Renal cortex interstitium (tissue), 15 donors: ENCODE measurements at places on chromosomes 5 and 9.

DNA sequence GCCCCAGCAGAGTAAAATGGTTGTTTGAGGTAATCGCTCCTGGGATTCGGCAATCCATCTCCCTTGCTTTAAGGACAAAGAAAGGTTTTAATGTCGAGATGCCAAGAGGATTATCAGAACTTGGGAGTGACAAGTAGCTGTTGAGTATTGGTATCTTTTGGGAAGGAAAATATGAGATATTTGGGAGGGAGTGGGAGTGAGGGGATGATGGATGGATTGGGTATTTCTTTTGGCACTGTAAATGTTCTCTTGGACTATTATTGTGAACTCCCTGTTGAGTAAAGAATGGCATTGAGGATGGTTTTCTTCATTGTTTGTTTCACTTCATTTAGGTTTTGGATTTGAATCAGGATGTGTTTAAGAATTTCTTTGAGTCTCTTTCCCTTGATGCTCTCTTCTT, 86.1 kb downstream of the PIP5K1B start:
- DNase-seq: no peak

DNA sequence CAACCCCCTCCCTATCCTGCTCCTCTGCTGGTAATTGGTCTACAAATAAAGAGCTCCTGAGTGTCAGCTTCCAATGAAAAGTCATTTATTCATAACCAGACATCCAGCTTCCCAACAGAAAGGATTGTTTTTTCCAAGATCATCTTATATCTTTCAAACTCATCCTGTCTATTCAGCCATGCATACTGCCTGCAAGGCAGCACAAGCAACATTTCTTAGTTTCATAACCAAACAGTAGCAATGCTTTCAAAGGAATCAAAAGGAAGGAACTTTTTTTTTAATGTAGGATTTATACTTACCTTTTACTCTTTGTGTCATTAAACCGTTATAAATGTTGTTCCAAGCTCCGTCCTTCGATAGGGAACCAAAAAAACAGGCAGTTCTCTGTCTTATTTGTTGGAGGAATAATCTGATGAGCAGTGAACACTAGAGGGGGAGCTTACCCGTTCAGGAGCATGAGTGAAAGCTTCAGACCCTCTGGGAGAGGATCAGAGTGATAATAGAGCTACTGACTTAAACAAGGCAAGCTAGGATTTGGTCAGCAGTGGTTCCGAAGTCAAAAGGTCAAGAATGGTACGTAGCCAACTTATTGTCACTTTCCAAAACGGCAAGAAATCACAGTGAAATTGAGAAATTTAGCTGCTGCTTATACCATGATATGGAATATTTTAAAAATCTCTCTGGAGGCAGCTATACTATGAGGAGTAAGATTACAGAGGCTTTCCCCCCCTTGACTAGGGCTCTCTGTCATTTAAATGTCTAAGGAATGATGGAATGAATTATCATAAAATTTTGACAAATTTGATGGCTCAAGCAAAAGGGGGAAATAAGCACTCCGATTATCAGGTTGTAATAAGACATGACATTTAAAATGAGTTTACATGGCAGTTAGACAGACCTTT, 892.9 kb downstream of the NR2F1-AS1 start:
- peak; percentile 35 for DNase-seq

DNA sequence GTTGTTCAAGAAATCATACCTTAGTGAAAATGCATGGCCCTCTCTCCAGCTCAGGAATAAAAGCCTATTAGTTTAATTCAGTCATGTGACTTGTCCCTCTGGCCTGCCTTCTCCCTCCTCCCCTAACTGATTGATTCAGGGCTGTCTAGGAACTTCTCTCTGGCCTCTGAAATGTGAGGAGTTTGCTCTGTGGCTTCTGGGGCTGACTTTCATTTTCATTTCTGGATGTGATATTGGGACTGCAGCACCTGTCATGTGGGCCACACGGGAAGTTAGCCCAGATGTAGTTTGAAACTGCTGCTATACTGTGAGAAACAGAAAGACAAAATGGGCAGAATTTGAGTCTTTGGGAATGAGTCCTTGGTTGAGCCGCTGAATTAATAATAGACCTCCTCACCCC, 44.8 kb downstream of the PARP8 start:
- no peak for DNase-seq

- no peak for DNase-seq
These were observed 53.2 kb upstream of the HMHB1 start for GRCh38 chr5:143758750-143759149.

- DNase-seq: peak; percentile 20
These were observed 77.9 kb upstream of the FBXL17 start for GRCh38 chr5:108459769-108460168.

GRCh38 chr9:5839572-5839902, 6.6 kb upstream of the ERMP1 start:
- DNase-seq: no peak

DNA sequence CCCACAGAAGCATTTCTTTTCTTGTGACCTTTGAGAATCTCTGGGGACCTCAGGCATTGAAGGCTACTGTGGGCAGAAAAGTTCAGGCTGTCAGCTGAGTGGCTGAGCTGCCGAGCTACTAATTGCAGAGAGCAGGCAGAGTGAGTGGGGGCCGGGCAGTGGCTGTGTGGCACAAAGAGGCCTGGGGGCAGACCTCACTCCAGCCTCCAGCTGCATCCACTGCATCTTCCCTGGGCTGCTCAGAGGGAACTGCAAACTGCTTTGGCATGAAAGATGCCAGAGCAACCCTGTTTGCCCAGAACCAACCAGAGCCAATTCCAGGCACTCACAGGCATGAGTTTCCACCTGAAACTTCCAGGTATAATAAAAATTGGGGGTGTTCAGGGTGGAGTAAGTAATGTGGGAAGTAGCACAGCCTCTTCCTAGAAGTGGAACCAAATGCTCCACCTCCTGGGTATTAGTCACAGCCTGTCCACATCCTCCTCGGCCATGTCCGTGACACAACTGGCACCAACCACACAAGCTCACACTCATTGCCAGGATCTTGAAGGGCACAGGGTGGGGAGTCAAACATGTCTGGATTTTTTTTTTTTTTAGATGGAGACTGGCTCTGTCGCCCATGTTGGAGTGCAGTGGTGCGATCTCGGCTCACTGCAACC, 548.9 kb downstream of the BNC2 start:
- no peak for DNase-seq

GRCh38 chr5:57577432-57578175, 95.0 kb upstream of the ACTBL2 start:
- no peak for DNase-seq

- DNase-seq: no peak
These were observed 141.5 kb upstream of the FER start for GRCh38 chr5:108606185-108606584.

DNA sequence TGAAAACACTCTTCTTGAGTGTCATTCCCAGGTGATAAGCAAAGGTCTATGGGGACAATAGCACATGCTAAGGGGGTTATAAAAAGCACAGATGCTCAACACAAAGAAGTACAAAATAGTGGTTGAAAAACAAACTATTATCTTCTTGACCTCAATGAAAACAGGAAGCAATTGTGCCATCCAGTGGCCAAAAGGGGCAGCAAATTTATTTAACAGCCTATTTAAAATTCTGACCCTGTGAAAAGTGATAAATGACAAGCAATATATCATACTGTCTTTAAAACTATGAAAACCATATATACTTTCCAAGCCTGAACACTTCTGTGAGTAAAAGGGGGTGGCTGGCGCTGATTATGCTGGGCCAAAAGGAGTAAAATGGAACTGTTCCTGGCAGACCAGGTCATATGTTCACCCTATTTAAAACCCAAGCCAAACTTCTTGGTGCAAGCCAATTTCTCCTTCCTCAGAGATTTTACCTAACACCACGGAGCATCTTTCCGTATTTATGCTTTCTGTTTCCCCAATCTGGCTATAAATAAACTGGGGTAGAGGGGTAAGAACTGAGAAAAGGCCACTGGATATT, 29.7 kb downstream of the TEX10 start:
- peak; percentile 3 for DNase-seq

DNA sequence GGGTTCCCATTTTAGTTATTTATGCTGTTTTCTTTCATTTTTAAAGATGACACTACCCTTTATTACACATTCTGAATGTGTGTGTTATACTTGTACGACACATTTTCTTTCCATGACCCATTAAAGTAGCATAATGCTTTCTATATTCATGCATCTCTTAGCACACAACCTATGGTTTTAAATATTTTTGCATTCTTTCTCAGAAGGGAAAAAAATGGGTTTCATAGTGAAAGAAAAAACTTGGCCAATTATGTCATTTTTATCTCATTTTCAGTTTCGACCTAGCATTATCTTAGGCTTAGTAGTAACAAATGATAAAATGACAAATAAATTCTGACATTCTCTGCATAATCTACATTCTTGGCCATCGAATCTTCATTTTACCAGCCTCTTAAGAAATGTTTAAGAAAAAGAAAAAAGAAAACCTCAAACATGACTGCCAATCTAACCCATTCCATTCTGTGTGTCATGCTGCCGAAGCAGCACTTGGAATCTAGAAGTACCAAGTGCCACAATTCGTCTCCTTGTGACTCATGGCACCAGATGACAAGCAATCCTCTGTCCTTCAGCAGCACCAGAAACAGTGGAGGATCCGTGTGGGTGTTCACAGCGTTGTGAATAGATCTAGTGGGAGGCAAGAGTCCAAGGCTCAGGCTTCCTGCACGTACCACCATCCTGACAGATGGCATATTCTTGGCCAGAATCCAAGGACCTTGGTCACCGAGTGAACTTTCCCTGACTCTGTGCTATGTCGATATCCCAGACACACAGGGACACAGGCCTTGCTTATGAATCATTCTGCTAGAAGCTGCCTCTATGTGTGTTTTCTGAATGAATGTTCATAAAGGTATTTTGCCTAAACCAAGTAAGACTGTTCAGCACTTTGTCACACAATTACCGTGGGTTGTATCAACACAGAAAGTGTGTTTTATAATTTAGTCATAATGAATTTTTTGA, 502.7 kb downstream of the NR2F1-AS1 start:
- no peak for DNase-seq

DNA sequence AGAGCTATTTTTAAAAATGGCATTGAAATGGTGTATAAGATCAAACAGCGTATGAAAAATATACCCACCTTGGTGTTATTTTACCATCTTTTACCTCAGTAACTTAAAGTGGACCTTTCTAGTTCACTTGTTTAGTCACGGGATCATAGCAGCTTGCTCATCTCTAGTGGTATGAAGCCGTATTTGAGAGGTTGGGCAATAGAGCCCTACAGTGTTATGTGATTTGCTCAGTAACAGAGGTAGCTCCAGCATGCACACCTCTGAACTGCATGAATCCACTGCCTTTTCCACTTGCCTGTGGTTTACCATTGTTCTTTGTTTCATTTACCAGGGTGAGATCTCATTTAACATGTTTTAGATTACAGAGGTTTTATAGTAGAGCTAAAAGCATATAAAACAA, 134.4 kb downstream of the ATG10 start:
- DNase-seq: no peak

GRCh38 chr5:73764586-73764985, 138.6 kb downstream of the ARHGEF28 start:
- DNase-seq: no peak

DNA sequence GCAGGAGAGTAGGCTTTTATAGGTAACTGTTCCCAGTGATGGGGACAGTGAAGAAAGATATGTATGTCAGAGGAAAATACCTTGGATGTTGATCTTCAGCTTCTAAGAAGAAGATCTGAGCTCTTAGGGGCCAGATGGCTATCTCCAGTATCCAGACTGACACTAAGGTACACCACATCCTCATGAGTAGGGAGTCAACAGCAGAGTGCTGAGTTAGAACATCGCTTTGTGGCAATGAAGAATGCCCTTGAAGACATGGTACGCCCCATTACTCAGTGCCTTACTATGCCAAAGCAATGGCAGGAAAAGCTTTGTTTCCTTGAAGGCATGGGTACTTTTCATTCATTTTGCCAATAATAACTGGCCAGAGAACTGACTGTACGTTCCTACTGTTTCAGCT, 263.7 kb downstream of the CEMIP2 start:
- DNase-seq: no peak

DNA sequence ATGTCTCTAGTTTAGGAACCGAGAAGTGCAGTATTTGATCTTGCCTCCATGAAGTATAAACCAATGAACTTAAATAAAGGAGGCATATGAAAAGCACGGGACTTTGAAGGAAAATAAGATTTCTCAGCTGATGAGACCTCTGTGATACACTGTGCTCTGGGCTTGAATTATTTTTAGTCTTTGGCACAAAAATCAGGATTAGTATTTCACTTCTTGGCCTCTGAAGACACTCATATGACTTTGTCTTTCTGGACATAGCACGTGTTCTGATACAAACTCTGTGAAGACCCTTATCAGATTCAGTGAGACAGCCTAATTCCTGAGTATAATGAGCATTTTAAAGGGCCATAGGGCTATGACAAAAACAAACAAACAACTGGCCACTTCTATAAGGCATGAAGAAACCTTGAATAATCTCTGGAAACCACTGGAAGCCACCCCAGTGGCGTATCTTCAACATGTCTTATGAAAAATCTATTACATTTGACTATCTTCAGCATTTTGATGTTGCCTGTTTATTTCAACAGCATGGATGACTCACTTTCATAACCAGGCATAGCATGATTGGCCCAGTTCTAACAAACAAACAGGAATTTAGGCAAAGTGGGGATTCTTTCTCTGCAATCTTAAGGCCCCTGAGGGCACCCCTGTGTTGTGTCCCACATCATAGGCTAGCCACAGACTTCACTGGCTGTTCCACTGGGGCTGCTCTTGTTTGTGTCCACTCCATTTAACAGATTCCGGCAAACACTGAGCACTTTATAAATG, 90.3 kb upstream of the ZNF462 start:
- no peak for DNase-seq

- no peak for DNase-seq
These were observed 682.2 kb upstream of the CTNND2 start for GRCh38 chr5:12586406-12586805.

DNA sequence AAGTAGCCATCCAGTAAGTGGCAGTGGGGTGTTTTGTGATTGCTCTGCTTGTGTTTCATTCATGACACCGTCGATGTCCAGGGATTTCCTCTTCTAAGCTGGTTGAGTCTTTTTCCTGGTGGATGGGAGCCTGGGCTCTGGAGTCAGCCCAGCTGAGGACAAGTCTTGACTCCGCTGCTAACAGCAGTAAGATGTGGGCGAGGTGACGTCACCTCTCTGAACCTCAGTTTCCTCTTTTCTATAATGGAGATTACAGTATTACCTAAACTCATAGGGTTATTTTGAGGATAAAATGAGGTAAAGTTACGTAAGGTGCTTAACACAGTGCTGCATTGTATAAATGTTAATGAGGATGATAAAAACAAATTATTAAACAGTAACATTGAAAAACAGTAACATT, 21.3 kb downstream of the FGF1 start:
- no peak for DNase-seq
